ENCODE measurements at places on chromosomes 1 and 21. TPM values are rescaled to one million over a fixed set of nuclear protein-coding genes. Genes with fewer than 3 reads are reported as not detected.

ANKRD45 gene
- not detected for total RNA-seq

CFAP74 gene
- not detected for total RNA-seq

APP gene
- 760 TPM for total RNA-seq

RHOC gene
- total RNA-seq, result 654 TPM

SRGAP2 gene
- 40.3 TPM for total RNA-seq

PHC2 gene
- total RNA-seq, result 69.0 TPM

EPHX1 gene
- total RNA-seq, result 50.4 TPM

Measured in lung microvascular endothelial cell (primary cell).